ENCODE measurements at places on chromosomes 6 and 20. TPM values are rescaled to one million over a fixed set of nuclear protein-coding genes. Genes with fewer than 3 reads are reported as not detected.

DNA sequence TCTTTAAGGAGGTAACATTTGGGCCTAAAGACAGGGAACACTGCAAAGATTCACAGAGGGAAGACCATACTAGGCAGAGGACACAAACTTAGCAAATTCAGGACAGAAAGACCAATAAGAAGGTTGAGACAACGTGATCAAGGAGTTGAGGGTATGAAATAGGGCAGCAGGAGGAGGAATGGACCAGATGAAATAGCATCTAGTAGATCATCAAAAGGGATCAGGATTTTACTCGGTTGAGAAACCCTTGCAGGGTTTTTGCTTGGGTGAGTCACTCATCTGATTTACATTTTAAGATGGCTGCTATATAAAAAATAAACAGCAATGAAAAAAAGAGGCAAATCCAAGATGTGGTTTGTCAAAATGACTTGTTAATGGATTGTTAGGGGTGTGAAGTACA is 4.7 kb downstream of the BCLAF1 start:
- no peak for DNase-seq

DNAAF9 gene
- 20.4 TPM for total RNA-seq

DNA sequence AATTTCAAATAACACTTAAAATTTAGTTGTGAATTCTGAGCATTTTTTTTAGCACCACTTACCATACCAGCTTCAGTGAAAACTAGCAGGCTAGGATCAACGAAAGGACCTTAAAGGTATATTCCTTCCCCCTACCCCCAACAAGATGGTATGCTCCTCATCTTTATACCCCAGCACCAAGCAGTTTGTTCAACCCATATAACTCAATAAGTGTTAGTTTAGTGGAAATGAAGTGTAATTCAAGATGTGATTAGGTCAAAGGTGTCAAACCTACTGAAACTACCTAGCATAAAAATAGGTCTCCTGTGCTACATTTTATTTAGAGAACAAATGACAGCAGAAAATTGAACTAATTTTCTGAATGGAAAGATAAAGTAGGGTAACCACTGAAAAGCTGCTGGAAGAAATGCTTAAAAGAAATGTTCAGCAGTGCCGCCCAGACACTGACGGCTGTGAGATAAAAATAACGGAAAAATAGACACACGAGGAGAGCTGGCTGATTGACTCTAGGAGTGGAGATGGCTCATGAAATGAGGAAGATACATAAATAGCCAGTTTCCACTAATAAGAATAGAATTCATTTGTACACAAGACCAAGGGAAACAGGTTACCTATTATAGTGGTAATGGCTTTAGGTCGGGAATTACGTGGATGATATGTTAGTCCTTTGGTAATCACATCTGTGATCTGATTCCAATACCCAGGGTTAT is 94.8 kb downstream of the IPCEF1 start:
- DNase-seq: no peak

DNA sequence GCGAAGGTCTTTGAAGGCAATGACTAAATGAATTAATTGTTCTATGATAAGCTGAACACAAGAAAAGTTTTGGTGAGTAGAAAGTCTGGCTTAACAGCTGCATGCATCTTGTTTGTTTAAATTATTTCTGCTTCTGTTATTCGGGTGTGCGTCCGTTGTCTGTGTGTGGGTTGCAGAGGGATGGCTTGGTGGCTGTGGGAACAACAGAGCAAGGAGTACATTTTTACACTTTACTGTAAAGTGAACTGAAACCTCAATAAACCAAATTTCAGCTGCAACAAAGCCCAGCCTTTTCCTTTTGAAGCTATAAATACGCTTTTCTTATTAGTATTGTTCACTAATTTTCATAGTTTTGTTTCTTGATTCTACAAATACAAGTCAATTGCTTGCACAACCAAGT is 3.5 kb upstream of the LAMP5 start:
- no peak for DNase-seq

- no peak for DNase-seq
These were observed 10.9 kb downstream of the DUSP15 start for GRCh38 chr20:31859266-31859997.

PDE7B gene
- 10.3 TPM for total RNA-seq

GRCh38 chr6:92828788-92829187 is 590.6 kb downstream of the EPHA7 start:
- no peak for DNase-seq

SSTR4 gene
- total RNA-seq: not detected

SCGN gene
- 11.5 TPM for total RNA-seq

DNA sequence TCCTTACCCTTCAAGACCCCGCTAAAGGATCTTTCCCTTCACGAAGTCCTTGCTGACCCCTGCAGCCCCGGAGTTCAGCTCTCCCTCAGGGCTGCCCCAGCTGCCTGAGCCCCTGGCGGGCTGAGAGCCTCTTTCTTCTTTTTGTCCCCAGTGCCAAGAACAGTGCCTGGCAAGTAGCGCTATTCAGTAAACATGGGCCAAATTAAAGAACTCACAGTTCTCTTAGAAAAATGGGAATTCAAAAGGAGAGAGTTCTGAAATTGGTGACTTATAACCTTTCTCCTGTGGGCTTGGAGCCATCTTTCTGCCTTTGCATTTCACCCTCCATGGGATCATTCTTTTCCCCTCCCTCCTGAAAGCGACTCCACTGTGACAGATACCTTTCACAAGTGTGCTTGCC is 227.2 kb downstream of the TMEM242 start:
- no peak for DNase-seq

DNA sequence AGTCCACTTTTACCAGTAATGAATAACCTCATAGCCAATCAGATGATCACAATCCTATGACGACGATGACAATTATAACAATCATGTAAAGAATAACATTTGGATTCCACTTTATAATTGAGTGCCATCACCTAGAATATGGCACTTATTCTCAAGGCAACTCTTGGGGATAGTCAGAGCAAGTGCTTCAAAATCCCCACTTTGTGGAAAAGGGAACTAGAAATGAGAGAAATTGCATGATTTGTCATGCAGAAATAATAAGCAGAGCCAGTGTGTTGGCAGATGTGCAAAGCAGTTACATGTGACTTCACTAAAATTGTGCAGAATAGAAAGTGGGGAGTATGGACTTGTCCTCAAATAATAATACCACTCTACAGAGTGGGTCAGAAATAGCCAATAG is 41.3 kb downstream of the FRK start:
- DNase-seq: no peak

DNA sequence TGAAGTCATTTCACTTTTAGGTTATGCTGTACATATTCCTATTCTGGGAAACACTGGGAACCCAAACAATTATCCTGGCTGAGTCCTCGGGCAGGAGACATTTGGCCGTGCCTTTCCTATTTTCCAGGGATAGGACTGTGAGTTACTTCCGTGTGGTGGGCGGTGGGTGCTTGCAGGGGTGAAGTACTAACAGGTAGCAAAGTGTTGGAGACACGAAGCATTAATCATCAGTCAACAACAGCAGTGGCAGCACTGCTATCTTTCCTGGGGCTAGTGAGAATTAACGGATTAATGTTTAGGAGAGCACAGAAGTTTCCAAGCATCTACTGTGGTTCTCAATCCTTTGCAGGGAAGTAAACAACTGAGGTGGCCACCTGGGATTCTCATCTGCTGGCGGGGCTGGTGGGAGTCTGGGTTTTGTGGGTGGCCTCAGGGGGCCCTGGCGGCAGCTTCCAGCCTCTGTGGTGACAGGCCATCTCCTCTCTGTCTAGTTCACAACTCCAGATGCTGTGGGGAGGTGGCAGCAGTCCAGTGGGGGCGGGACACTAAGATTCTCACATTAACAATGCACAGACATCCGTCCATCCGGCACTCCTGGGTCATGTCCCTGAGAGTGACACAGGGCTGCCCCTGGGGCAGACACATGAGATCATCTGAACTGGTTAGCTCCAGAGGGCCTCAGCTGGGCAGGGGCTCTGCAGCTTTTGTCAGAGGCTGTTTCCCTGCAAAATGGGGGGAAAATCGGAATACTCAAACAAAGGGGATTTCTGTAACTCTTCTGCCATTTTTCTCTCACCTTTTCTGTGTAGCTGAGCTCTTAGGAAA is 90.9 kb downstream of the GJA10 start:
- DNase-seq: peak; percentile 72

DNA sequence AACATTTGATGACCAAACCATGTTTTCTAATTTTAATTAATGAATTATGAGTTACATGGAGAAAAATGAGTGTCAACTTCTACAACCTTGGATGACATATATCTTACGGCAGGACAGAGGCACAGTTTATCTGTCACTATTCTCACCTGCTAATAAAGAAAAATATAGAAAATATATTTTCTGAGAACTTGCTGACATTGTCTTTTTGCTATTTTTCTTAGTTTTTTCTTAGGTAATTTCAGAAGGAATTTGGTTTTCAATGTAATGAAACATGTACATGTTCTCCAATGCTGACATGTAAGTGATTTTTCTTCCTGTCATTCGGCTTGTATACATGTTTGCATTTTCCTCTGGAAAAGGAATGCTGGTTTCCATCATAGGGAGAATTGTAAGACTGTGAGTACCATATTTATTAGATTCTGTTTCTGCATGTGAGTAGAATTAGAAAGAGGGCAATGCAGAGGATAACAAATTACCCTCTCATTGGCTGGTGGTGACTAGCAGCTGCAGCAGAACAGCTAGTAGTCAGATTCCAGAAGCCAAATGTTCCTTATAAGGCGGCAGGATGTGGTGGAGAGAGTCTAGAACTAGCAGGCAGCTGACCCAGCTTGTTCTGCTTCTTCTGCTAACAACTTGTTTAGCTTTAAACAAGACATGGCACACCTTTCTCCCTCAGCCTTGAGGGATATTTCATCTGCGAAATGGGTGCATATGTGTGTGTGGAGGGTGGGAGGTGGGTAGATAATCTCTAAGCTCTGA is 132.8 kb upstream of the SPACA1 start:
- no peak for DNase-seq
